ENCODE measurements at places on chromosomes 1 and 21.

DNA sequence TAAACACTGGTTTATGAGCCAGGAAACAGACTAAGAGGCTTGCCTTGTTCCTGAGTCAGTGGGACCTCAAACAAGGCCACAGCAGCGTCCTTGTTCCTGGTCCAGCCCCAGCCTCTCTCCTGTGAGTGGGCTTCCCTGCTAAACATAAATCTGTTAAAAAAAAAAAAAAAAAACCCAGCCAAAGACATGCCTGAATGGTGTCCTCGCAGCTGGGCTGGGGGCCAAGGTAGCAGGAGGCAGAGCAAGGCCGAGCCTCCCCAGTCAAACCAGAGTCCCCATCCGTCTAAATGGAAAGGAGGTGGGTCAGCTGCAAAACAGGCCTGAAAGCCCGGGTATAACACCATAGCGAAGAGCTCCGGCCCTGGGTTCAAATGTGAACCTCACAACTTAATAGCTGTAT is 18.1 kb upstream of the IFFO2 start:
- DNase-seq: no peak

DNA sequence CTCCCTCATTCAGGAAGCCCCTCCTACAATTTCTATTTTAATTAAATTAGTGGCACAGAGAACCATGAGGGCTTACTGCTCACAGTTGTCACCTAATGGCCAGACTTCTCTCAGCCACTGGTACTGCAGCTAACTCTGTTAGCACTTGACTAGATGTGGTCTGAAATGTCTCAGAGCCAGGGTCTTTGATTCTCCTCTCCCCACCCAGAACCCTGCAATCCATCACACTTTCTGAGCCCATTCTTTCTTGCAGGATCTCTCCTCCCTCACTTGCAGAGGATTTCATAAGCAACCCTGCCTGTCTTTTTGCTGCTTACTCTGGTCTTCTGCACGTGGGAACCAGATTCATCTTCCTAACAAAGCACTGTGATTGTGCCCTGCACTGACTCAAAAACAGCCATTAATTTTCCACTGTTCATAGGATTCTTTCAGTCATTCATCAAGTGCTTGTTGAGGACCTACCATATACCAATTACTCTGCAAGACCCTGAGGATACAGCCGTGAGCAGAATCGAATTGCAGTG is 108.4 kb downstream of the EDEM3 start:
- DNase-seq: no peak

DNA sequence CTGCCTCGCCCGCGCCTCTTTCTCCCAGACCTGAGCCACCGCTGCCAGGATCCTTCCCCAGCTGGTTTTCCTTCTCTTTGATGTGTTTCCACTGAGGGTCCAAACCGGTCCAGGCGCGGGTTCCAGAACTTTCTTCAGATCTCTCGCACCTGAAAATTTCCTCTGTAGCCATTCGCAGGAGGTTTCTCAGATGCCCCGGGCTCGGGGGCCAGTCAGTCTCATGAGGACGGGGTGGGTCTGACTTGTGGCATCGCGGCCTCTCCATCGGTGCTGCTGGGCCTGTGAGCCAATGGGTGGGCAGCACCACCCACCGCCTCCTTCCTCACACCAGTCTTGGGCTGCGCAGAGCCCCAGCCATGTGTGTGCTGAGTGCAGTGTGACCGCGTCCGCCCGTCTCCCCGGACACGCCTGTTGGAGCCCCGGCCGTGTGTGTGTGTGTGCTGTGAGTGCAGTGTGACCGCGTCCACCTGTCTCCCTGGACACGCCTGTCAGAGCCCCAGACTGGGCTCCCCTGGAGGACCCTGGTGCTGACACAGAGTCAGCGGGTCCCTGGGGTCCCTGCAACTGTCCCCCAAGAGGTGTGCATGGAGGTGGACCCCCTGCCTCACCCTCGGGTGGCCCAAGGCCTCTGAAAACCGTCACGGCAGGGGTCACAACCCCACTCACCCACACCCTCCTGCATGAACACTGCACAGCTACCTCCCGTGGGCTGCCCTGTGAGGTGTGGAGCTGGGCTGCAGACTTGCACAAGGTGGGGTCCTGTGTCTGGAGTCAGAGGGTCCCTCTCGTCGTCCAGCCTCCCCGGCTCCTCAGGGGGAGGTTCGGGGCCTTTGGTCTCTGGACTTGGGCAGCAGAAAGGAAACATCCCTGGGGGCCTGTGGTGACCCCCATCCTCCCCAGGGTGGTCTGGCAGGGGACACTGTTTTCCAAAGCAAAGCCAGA is 20.2 kb downstream of the COL18A1 start:
- no peak for DNase-seq

GRCh38 chr1:202244841-202245261 is 51.3 kb downstream of the LGR6 start:
- DNase-seq: no peak

GRCh38 chr21:27306791-27307775 is 340.2 kb upstream of the ADAMTS5 start:
- no peak for DNase-seq

- no peak for DNase-seq
Measured at GRCh38 chr1:94892604-94893254, 34.2 kb downstream of the CNN3 start.

GRCh38 chr1:59225594-59226316 is 71.1 kb upstream of the FGGY start:
- DNase-seq: no peak

- DNase-seq: no peak
Measured at GRCh38 chr1:13733711-13734110, 33.7 kb downstream of the PRDM2 start.

- no peak for DNase-seq
Measured at GRCh38 chr21:31879241-31879650, 6.4 kb downstream of the HUNK start.

DNA sequence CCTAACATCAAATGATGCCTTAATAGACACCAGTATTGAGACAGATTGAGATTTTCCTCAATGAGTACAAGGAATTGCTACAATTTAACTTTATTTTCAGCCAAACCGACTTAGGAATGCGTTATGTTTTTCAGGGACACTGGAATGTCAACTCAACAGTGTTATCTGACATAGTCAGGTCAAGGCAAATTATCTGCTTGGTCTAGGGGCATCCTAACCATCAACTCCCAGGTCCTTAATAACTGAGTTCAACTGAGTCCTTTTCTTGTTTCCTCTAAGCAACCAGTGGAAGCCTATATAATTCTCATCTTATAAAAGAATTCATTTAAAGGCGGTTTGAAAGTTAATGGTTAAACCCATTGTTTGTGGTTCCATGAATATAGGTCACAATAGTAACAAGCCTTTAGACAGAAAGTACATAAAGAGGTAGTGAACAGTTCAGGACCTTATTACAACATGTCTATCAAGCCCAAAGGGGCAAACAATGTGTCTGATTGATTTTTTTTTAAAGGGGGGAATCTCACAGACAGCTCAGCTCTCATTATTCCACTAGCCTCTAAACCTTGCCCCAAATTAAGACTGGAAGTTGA is 32.3 kb upstream of the NR5A2 start:
- DNase-seq: no peak

- no peak for DNase-seq
Measured at GRCh38 chr1:108114033-108114599, 86.0 kb downstream of the SLC25A24 start.

GRCh38 chr1:207073906-207074820 is 14.5 kb upstream of the C4BPB start:
- no peak for DNase-seq

DNA sequence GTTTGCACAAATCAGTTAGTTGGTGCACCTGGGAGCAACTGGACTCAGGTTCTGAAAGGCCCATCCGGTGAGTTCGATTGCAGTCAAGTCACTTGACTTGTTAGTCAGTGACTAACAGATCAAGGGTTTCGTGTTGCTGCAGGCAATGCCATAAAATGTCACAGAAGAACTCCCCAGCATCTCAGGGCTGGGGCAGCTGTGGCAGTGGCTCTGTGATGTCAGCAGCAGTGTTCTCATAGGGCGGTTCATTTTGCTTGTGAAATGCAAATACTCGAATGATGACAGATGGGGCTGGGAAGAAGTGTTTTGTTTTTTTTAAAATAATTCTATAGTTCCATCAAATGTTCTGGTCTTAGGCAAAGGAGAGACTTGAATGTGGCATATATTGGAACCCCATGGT is 287.8 kb downstream of the LMX1A start:
- no peak for DNase-seq

DNA sequence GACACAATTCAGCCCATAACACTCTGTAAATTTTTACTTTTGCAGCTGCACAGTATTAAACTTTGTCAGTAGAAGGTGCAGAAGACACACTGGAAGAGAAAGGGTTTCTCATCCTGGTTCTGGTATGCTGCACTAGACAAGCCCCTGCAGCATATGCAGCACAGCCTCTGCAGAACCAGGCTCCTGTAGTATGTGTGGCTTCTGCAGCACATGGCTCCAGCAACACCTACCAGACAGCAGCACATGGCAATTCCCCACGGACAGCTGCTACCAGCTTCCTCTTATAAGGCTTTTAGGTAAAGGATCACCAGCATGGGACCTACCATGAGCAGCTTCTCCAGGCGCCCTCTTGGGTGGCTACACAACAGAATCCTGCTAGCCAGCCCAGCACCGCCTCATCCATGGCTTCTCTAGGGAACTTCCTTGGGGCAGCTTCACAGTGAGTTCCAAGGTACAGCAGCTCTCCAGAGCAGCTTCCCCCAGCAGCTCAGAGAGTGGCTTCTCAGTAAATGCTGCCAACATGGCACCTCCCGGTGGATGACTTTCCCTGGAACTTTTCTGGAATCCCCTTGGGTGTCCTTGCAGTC is 534.4 kb upstream of the CXADR start:
- DNase-seq: no peak

GRCh38 chr1:63603810-63604209 is 10.6 kb downstream of the PGM1 start:
- no peak for DNase-seq

GRCh38 chr1:222326006-222326709 is 221.7 kb downstream of the HHIPL2 start:
- no peak for DNase-seq

GRCh38 chr1:240765732-240766363 is 153.9 kb upstream of the GREM2 start:
- no peak for DNase-seq

DNA sequence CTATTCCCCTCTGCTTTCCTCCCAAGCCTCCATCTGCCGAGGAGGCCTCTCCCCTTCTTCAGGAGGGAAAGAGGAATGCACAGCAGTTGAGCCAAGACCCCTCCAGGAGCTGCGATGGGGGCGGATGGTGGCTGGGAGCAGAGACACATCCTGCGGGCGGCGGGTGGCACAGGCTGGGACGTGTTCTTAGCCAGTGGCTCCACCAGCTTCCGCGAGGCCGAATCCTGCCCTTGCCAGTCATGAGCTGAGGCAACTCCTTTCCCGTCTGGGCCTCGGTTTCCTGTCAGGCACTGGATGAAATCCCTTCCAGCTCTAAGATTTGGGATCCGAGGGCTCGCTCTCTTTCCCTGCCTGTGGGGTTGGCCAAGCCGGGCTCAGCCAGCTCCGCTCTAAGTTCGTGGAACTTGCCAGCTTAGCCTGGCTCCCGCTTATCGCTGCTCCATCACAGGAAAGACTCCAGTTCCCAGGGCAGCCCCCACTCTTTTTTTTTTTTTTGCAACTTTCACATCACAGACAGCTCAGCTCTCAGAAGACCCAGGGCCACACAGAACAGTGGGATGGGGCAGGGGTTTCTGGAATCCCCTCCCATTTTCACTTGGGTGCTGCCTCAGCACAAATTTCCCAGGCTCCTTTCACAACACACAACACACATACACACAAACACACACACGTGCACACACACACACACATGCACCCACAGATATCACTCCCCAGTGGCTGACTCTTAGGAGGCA is 506 bp downstream of the MYOM3 start:
- DNase-seq: no peak

DNA sequence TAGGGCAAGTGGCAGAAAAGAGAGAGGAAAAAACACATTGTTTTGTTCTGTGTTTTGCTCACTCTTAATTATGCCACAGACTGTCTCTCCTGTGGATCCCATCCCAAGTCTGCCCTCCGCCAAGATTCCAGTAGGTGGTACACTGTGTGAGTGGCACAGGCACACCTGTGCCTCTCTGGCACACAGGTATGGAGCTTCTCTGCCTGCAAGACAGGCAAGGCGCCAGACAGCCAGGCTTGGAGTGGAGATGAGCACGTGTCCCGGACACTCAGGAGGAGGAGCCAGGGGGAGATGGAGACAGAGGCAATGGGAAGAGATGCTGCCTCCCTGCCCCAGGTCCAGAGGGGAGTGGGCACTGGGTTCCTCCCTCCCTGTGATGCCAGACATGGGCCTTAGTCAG is 6.5 kb upstream of the GRIK3 start:
- no peak for DNase-seq

- peak; percentile 11 for DNase-seq
Measured at GRCh38 chr1:15412843-15413242, 3.2 kb downstream of the EFHD2 start.

DNA sequence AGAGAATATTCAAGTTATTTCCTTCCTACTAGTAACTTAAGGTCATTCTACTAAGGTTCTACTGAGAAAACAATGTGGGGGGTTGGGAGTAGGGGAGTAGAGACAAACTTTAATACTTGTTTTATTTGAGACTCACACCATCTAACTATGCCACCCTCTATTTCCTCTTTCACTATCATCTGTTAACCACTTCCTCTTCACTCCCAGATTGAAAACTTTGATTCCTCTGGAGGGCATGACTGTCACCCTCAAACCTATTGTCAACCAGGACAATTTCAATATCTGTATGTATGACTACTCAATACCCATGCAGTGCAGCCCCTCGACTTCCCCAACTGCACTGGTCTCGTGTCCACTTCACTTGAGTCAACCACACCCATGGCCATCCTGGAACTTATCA is 165.6 kb upstream of the POGK start:
- DNase-seq: no peak

GRCh38 chr1:47416319-47417169 is 459 bp downstream of the FOXE3 start:
- no peak for DNase-seq

- no peak for DNase-seq
Measured at GRCh38 chr21:33800753-33801423, 114.7 kb downstream of the ATP5PO start.

DNA sequence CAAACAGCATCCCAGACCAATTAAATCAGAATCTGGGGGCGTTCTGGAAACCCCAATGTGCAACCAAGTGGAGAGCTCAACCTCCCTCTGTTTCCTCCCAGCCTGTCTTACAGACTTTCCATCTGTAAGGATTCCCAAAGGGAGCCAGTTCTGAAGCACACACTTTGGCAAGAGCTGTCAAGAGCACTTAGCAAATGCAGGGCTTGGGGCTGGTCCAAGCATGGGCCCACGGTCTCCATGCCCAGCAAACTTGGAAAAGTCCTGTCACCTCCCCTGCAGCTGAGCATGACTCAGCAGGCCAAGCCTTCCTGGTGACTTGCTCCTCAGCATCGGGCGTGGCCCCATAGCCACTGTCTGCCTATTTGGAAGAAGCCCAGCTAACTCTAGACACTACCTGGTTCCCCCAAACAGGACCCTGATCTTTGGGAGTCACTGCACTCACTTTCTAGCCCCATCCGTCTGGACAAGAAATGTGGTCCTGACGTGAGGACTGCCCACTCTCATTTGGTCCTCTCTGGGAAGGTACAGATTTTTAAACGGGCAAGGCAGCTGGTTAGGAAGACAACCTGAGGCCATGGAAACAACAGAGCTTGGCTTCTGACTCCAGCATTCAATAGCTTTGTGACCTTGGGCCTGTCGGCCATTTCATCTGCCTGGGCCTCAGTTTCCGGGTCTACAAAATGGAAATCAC is 16.9 kb downstream of the SLC2A1 start:
- peak; percentile 52 for DNase-seq

Data from CD4-positive, alpha-beta T cell treated with Interleukin-4 for 1 hour (primary cell).